ENCODE measurements at places on chromosomes 5 and 9.

DNA sequence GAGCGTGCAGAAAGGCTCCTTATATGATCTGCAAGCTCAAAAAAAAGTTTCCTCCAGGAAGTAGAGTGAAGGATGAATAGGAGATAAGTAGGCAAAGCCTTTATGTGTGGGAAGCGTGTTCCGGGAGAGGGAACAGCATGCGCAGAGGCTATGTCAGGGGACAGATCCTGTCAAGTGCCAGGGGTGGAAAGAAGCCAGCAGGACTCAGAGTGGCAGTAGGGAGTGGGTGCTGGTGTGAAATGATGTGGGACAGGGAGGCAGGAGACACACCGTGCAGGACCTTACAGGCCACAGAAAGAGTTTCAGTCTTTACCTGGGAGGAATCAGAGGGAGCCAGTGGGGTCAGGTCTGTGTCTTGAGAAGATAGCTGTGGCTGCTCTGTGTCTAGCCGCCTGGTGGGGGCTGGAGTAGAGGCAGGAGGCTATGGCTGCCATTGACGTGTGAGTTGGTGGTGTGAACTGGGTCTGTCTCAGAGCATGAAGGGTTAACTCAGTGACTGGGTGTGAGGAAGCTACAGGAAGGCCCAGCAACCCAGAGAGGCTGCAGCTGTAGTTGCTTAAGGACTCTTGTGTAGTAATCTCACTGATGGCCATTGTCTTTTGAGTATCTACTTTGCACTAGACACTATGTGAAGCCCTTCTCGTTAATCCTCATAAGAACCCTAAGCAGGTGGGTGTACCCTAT is 71.3 kb downstream of the PPARGC1B start:
- DNase-seq: no peak

DNA sequence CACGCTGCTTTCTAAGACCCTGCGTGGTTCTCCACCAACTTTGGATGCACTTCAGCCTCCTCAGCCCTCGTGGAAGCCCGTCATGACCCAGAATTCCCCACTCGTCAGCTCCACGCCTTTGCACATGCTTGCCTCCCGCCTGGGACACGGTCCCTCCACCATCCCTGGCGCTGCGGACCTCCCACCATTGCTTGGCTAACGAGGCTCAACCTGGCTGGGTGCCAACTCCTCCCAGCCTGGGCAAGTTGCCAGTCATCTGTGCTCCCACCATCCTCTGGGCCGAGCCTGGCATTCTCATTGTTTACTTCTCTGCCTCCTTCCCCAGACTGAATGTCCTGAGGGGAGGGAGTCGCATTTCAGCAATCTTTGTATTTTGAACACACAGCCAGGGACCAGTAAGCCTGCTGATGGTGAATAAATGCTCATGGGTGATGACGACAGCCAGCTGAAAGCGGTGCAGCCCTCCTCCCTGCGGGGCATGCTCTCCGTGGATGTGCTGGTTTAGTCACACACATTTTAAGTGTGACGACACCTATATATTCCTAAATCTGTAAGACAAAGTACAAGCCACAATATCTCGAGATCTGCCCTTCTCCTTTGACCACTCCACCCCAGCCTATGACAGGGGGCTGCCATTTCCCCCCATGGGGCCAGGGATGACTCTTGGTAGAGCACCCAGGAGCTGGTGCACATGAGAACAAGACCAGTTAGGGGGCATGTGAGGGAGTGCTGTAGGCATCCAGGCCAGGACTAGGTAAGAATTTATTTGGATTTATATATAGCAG is 37.6 kb downstream of the ANKRD33B start:
- DNase-seq: peak; percentile 67

GRCh38 chr5:67014957-67015400 is 181.6 kb downstream of the CD180 start:
- DNase-seq: no peak

DNA sequence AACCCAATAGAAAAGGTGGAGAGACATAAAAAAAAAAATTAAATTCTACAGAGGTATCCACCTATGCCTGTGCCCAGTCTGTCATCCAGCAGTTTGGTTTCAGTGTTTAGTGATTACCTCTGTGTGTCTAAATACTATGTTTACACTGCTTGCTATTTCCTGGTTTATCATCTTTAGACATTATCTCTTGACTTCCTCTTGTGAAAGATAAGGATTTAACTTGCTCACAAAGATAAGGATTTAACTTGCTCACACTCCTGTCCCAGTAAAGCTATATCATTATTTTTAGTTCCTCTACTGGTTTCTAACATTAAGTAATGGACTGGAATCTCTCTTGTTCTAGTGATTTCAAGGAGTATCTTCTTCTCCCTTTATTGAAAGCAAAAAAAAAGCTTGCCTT is 53.9 kb upstream of the ZFR start:
- no peak for DNase-seq

DNA sequence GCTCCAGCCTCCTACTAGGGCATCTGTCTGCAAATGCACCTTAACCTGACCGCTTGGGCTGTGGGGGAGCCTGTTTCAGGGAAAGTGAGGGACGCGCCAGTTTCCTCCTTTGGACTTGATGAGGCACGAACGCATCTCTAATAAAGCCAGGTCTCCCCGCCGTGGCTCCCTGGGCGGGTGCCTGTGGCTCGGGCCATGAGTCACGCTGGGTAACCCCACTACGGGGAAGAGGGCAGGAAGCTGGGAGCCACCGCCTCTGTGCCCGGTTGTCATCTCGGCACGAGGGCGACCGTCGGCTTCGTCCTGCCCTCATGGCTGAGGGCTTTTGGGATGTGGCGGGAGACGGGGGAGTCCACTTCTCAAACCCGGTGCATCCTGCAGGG is 12.1 kb downstream of the NOTCH1 start:
- DNase-seq: no peak
